ENCODE measurements at places on chromosomes 16 and 17.

DNA sequence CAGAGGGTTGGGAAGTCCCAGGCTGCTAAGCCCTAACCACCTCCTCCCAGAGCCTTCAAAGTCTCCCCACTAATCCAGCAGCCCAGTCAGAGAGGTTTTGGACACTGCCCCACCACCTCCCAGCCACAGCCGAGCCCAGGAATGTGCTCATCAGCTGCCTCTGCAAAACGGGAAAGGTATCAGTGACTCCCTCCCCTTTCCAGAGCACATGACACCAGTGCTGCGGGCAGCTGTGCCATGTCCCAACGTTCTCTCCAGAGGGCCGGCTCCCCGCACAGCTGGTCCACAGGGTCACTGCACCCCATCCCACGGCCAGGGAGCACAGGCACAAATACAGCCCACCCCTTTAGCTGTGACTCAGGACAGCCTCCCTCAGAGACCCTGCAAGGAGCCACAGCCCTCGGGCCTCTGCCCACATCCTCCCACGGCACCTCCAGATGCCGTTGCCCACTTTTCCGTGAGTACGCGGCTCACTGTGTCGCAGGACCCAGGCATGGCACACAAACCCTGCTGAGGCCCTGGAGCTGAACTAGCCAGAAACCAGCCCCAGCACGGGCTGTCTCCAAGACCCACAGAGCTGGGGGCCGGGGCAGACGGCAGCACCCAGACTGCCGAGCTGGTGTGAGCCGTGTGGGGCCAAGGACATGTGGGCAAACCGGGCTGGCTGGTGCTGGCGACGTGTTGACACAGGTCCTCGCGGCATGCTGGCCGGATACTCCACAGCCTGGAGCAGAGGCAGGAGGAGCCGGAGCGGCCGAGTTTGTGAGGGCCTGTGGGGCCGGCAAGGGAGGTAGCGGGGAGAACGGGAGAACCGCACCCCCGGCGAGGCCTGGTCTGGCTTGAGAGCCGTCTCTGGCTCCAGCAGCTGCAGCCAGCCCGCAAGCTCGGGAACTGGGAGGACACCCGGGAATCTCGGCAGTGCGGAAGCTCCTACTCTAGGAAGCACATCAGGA, 6.3 kb upstream of the PPP1R27 start:
- DNase-seq: no peak

GRCh38 chr17:39963829-39964228, 1.0 kb downstream of the GSDMA start:
- no peak for DNase-seq

DNA sequence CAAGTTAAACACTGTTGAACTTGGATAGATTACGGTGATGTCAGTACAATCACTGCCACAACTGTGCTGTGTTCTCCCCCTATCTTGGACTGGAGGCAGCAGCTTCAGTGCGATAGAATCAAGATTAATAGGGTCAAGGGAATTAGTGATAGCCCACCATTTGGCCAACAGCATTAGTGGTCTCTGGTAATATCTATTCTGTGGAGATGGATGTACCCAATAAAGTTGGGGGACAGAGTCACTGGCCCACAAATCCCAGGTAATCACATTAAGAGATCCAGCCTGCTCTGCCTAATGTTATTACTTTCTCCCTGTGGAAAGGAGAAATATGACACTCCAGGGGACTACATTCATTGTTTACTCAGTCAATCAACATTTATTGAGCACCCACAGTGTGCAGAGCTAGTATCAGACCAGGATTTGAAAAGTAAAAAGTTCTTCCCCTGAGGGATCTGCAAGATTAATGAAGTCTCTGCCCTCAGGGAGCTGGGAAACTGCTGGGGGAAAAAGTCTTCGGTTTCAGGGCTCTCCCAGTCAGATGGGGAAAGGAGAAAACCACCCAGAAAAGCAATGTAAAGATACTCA, 23.6 kb upstream of the ATP5MC1 start:
- DNase-seq: no peak

DNA sequence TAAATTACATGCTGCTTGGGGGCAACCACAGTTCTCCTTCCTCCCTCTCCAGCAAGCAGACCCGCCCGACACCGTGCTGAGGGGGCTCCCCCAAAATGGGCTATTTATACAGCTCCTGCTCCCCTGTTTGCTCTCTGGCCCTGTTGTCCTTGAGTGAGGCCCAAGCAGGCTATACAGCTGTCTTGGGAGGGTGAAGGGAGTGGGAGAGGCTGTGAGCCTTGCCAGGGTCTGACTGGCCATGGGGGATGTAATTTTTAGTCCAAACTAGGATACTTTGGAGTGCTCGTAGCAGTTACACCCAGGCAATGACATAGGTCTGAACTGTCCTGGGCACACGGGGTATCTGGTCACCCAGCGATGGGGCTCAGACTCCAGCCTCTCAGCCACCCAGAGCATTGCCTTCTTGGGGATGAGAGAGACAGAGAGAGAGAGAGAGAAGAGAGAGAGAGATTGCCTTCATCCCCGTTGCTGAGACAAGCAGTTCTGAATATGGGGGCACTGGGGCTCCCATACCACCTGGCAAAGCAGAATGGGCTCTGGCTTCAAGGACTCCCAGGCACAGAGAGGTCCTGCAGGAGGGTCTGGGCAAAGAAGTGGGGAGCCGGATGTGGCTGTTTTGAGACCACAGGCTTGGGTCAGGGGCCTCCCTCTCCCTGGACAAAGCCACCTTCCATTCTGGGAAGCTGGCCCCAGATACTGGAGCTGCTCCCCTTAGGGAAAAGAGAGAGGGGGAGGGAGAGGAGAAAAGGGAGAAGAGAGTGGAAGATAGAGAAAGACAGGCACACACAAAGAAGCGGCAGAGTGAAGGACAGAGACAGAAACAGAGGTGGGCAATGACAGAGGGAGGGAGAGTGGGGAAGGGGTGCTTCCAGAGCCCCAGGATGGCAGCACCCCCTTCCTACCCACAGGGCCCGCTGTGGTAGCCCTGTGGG, 10.7 kb upstream of the TMEM92 start:
- peak; percentile 45 for DNase-seq

DNA sequence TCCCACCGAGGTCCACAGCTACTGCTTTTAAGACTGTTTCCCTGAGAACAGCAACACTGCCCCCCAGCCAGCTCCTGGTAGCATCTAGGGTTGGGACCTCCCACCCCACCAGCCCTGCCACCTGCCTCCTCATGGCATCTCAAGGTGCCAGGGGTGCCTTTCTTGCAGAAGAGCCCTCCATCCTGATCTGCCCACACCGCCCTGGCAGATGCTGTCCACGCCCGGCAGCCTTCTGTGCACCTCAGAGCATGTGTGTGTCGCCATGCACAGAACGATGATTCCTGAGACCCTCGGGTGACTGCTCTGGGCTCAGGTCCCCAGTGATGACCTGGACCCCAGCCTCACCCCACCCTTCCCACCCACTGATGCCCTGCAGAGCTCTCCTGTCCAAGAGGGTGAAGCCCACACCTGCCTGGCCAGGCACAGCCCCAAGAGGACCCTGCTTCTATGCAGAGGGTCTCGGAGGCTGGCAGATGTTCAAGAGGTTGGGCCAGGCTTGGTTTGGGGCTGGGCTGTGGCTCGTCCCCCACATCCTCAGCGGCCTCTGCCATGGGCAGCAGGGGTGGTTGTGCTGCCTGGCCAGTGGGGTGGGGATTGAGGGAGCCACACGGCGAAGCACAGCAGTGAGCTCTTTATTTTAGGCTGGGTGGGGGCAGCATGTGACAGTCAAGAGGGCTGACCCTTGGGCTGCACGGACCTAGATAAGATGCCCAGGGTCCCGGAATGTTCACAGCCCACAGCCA, 5.2 kb upstream of the SPATA2L start:
- peak; percentile 87 for DNase-seq

- DNase-seq: no peak
Measured at GRCh38 chr17:33551911-33552310, 258.8 kb upstream of the ASIC2 start.

DNA sequence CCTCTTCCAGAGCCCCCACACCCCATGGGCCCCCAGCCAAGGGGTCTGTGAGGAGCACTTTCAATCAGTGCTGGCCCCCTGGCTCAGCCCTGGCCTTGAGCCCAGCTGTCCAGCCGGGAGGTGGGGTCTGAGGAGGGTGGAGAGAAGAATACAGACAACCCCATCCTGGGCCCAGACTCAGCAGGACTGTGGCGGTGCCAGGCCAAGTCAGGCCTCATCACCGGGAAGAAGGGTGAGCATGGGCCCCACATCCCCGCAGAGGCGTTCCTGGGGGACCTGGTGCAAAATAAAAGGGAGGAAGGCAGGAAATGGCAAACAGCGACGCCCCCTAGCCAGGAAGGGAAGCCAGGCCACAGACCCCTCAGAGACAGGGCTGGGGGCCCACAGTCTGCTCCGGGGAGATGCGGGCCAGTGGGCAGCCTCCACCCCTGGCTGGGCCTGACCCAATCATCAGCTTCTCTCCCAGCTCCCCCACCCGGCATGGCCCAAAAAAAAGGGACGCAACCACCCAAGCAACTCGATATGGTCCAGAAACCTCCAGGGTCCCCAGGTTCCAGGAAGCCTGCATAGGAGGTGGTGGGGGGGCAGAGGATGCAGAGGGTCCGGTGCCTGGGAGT, 20.6 kb downstream of the ZNF423 start:
- peak; percentile 87 for DNase-seq

DNA sequence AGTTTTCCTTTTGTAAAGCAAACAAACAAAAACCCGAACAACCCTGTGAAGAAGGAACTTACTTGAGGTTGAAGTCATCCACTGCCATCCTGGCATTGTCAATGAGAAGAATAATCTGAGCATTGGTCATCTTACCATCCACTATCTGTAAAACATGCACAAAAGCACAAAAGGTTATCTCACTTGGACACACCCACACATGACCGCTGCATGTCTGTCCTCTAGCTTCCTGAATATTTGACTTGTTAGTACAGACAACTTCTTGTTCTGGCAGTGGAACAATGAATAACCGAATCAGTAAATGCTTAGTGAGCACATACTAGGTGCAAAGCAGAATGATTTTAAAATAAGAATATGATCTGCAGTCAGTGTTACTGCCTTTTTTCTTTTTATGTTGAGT, 6.1 kb downstream of the KRT23 start:
- DNase-seq: no peak

DNA sequence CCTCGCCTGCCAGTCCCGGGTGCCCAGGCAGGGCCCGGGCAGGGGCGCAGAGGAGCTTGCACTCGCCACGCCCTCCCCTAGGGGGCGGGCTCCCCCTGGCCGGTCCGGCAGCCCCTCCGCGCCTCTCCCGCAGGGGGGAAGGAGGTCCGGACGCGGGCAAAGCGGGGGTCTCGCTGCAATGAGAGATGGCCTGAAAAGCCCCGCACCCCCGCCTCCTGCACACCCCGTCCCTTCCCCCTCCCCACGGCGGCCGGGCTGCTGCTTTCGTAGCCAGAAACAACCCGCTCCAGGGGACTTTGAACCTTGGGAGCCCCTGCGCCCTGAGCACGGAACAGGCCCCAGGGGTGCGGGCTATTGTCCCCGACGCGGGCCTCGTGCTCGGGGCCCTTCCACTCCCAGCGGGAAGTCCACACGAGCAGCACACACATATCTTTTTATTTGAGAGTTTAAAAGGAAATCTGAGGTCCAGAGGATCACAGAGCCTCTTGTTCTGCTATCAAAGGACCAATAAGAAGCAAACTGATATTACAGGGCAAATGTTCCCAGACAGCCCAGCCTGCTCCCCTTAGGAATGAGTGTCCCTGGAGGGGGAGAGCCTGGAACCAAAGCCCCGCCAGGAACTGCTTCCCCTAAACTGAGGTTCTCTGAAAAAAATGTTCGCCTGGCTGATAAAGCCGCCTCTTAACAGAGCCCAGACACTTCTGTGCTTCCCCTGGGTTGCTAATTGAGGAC, 5.8 kb upstream of the CBX4 start:
- peak; percentile 99 for DNase-seq

DNA sequence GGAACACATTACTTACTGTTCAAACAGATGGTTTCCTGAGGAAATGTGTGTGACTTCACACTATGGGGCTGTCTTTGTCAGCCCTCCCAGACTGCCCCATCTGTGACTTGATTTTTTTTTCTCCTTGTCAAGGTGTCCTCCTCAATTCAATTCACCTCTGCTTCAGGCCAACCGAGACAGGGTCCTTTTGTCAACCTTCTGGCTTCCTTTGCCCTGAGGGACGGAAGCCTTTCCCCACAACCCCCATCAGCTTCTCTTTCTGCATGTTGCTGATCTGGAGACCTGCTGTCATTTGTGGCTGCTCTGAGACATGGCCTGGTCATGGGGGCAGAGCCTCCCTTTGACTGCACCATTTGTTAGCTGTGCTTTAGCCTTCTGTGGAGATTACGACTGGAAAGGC, 21.3 kb upstream of the RGS9 start:
- no peak for DNase-seq

DNA sequence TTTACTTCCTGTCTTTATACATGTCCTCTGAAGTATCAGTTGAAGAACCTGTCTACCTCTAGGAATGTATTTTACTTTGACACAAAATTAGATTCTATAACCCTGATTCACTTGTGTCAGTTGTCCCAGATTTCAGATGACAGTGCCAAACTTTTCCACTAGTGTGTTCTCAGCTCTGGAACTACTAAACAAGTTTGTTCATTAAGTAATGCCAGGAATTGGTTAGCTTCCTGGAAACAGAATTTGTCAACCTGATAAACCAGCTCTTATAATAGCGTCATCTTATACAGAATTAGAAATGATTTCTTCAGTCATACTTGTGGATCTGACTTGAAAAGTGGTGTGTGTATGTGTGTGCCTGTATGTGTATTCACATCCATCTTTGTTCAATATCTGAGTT, 7.4 kb downstream of the MAP3K3 start:
- no peak for DNase-seq

DNA sequence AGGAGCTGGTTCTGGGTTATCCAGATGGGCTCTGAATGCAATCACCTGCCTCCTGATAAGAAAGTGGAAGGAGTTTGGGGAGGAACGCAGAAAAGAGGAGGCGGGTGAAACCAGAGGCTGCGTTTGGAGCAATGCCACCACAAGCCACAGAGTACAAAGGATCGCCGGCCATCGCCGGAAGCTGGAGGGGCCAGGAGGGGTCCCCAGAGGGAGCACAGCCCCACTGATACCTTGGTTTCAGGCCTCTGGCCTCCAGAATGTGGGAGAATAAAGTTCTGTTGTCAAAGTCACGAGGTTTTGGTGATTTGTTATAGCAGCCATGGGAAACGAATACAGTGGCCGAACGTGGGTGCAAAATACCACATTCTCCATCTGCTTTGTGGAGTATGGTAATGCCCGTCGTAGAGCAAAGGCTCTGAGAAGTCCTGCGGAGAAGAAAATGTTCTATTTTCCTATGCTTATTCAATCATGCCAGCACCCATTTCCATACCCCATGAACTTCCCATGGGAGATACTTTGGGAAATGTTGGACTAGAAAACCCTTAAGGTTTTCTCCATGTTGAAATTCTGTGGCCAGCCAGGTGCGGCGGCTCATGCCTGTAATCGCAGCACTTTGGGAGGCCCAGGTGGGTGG, 51.4 kb downstream of the ZDHHC7 start:
- peak; percentile 59 for DNase-seq

- DNase-seq: peak; percentile 52
Measured at GRCh38 chr17:9256751-9257629, 235.7 kb downstream of the NTN1 start.

GRCh38 chr17:55704401-55704800, 18.3 kb downstream of the TMEM100 start:
- no peak for DNase-seq

All from osteoblast (primary cell).